WTC11 (cell line): ENCODE measurements at places on chromosomes 11 and 22. TPM values are rescaled to one million over a fixed set of nuclear protein-coding genes. Genes with fewer than 3 reads are reported as not detected.

- H3K4me3 ChIP-seq: no peak overlapping the region
- DNase-seq: no peak
- no peak overlapping the region for H3K27ac ChIP-seq
- no peaks in the 10 kb centered on the region for H3K27me3 ChIP-seq
Measured at GRCh38 chr11:91969486-91969885, 255.1 kb upstream of the FAT3 start.

DNA sequence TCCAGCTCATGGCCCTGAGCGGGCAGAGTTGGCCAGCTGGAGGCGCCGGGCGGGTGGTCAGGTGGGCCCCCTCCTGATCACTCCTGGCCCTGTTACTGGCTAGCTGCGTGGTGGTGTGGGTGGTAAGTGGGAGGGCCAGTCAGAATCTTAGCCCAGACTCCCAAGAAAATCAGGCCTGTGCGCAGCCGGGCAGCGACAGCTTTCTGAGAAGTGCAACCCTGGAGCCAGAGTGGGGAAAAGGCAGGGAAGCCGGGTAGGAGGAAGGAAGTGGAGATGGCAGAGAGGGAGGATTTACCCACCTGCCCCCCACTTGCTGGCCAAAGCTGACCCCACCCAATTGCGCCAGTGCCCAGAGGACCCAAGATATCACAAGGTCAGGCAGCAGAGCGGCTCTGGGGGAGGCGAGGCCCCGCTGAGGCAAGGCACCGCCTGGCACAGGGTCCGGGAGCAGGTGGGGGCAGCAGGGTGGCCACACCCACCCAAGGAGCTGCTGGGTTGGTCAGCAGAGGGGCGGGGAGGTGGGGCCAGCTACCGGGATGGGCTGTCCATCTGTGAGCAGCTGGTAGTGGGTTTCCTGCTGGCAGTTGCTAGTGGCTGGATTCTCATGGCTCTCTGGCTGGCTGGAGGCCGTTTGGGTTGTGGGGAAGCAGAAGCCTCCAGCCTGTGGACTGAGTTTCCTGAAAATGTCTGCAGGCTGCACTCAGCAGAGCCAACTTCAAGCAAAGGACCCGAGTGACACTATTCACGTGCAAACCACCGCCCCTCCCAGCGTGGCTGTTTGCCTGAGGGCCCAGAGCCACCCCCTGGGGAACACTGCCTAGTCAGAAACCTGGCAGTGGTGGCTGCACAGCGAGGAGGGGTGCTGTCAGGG is 196.4 kb downstream of the IGLL1 start:
- H3K27me3 ChIP-seq: peaks cover 3% of the 10 kb centered on the region; the same call in 1 of the 2 replicates
- peak; percentile 63 for DNase-seq
- H3K36me3 ChIP-seq: no peaks in the 10 kb centered on the region
- H3K4me3 ChIP-seq: no peak overlapping the region
- no peak overlapping the region; the same call in 1 of the 2 replicates for H3K27ac ChIP-seq

RASSF10 gene
- total RNA-seq: 2.6 to 3.2 TPM (median 2.9 TPM) in 3 replicates

GRCh38 chr11:2831781-2832532 is 53.6 kb downstream of the CDKN1C start:
- no peak for DNase-seq
- H3K4me1 ChIP-seq: peaks cover 13% of the 10 kb centered on the region

CDC42BPG gene
- total RNA-seq: 14.9 to 21.6 TPM (median 17.3 TPM) in 3 replicates

DNA sequence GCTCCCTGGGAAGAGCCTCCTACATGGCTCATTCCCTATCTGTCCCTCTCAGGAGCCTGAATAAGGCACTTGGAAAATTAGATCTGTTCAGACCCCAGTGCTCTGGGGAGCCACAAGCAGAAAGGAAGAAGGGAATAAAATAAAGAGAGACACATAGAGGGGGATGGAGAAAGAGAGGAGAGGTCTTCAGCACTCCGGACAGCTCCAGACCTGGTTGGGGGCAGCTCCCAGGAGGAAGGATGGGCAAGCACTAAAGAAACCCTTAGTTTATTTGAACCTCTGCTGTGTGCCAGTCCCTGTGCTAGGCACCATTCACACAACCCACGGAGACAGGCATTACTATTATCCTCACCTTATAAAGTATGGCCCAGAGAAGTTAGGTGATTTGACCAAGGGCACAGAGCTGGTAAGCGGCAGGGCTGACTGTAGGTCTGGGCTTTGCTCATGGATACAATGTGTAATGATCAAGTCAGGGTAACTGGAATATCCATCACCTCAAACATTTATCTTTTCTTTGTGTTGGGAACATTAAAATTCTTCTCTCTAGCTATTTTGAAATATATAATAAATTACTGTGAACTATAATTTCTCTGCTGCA is 53.7 kb upstream of the LRRC32 start:
- no peak overlapping the region for H3K27ac ChIP-seq
- H3K4me3 ChIP-seq: no peak overlapping the region
- H3K4me1 ChIP-seq: peaks cover 5% of the 10 kb centered on the region
- no peaks in the 10 kb centered on the region for H3K36me3 ChIP-seq
- DNase-seq: peak; percentile 65

DNA sequence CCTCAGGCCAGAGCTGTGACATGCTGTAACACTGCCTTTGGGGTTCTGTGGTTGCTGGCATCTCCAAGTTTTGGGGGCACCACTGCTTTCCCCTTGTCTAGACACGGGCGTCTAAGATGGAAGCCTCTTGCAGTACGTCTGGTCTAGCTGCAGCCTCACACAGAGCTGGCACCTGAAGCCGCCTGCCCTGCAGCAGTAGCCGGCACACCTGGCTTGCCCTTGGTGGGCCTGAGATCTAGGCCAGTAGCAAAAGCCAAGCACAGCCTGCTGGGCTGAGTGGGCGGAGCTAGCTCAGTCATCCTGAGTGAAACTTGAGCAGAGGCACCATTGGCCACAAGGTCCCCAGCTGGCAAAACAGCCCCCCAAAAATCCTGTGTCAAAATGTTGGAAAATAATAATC is 154.2 kb downstream of the DLG2 start:
- DNase-seq: peak; percentile 70
- peaks cover 55% of the 10 kb centered on the region for H3K4me1 ChIP-seq
- no peaks in the 10 kb centered on the region for H3K27me3 ChIP-seq
- H3K27ac ChIP-seq: peak overlapping the region; percentile 67

DNA sequence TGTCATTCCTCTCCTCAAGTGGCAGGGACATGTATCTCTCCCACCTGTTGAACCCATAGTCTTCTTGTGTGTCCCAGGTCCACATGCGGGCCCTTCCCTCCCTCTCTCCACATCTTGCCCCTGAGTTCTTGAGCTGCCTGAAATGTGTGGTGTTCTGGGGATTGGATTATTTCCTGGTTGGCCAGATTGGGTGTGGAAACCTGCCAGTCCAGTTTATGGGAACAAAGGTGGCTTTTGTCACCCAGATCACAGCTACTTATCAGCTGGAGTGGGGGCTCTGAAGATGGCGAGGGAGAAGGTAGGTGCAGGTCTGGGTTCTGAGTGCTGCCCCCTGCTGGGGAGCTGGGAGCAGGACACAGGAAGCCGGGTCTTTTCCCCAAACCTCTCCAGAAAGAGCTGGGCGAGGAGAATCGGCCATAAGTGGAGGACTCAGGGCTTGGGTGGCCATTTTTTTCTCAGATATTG is 14.2 kb downstream of the DTX4 start:
- H3K4me3 ChIP-seq: no peak overlapping the region
- DNase-seq: peak; percentile 68
- peaks cover 24% of the 10 kb centered on the region for H3K36me3 ChIP-seq
- no peak overlapping the region for H3K27ac ChIP-seq
- H3K4me1 ChIP-seq: peaks cover 16% of the 10 kb centered on the region
- no peaks in the 10 kb centered on the region for H3K27me3 ChIP-seq

DNA sequence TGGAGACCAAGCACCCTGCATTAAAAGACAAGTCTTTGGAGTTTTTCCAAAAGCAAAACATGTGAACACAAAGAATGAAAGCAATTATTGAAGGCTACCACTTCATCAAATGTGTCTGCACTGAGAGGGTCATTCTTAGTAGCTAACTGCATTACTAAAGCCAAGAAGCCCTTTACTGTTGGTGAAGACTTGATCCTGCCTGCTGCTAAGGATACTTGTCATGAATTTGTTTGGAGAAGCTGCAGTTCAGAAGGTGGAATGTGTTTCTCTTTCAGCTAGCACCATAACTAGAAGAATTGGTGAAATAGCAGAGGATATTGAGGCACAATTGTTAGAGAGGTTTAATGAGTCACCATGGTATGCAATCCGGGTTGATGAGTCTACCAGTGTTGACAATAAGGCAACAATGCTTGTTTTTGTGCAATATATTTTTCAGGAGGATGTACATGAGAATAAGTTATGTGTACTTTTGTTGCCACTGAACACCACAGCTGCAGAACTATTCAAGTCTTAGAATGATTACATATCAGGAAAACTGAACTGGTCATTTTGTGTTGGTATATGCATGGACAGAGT is 457.3 kb upstream of the ISX start:
- no peak overlapping the region for H3K27ac ChIP-seq
- 0 out of 2 replicates have a peak, but pooled peaks cover 5% of the 10 kb centered on the region for H3K36me3 ChIP-seq
- H3K27me3 ChIP-seq: no peaks in the 10 kb centered on the region; the same call in 1 of the 2 replicates
- DNase-seq: no peak
- no peaks in the 10 kb centered on the region for H3K4me1 ChIP-seq

- no peak overlapping the region for H3K27ac ChIP-seq
- no peak for DNase-seq
- no peak overlapping the region for H3K4me3 ChIP-seq
- peaks cover 27% of the 10 kb centered on the region for H3K4me1 ChIP-seq
- H3K36me3 ChIP-seq: no peaks in the 10 kb centered on the region
- H3K27me3 ChIP-seq: peaks cover 48% of the 10 kb centered on the region
Measured at GRCh38 chr11:64648551-64648950, 57.5 kb downstream of the SLC22A12 start.

DNA sequence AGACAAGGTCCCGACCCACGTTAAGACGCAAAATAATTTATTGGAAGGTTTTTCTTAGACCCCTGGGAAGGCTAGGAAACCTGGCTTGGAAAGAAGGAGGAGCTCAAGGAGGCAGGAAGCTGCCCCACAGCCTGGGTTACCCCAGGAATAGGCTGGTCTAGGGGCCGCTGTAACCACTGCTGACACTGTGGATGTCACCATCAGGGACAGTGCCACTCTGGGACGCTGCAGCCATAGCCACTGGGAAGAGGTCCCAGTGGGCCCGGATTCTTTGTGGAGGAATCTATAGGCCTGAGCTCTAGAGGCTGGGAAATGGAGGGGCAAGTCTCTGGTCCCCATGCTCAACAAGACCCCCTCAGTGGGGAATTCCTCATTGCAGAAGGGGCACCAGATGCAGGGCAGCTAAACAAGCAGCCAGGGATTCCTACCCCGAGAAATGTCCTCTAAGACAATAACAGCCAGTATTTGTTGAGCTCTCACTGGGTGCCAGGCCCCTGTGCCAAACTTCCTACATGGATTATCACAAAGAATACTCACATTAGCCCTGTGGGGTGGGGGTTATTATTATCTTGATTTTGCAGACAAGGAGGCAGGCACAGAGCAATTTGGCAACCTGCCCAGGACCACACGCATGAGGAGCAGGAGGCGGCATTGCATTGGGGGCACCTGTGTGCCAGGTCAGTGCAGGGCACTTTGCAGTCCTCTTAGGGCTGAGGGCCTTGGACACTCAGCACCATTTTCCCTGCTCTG is 19.5 kb upstream of the CHKA start:
- 0 out of 2 replicates have a peak, but pooled peaks cover 4% of the 10 kb centered on the region for H3K4me1 ChIP-seq
- H3K27me3 ChIP-seq: no peaks in the 10 kb centered on the region
- peaks cover 6% of the 10 kb centered on the region; the same call in 1 of the 2 replicates for H3K36me3 ChIP-seq
- no peak overlapping the region for H3K4me3 ChIP-seq

DNA sequence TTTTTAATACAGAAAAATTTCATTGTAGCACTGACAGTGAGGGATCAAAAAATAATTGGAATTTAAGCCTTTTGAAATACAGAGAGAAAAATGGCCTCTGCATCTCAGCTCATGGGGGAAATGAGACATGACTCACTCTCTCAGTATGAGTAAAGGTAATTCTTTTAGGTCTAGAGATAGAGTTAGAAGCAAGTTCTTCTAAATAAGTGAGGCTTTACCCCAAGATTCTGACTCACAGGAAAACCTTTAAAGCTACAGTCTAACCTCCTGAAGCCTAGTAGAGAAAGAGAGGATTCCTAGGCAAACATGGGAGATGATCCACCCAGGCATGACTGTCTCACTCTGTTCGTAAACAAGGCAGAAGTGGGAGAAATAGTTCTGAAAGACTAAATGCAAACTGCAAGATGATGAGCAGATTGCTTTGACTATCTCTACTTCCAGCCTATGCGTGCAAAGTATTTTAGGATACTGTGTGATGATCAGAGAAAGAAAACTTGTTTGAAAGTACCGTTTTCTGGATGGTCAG is 1003.3 kb upstream of the CCDC90B start:
- H3K4me1 ChIP-seq: peaks cover 8% of the 10 kb centered on the region
- no peak overlapping the region for H3K4me3 ChIP-seq
- no peak for DNase-seq
- H3K27me3 ChIP-seq: no peaks in the 10 kb centered on the region

GRCh38 chr22:32910429-32910772 is 108.9 kb downstream of the TIMP3 start:
- DNase-seq: no peak
- no peak overlapping the region for H3K27ac ChIP-seq
- H3K36me3 ChIP-seq: peaks cover 3% of the 10 kb centered on the region
- no peak overlapping the region for H3K4me3 ChIP-seq

- no peak overlapping the region for H3K4me3 ChIP-seq
- no peaks in the 10 kb centered on the region for H3K36me3 ChIP-seq
- no peak overlapping the region for H3K27ac ChIP-seq
- DNase-seq: no peak
- peaks cover 28% of the 10 kb centered on the region for H3K4me1 ChIP-seq
Measured at GRCh38 chr11:126140926-126141280, 70.5 kb downstream of the RPUSD4 start.

DNAJB7 gene
- not detected in 3 replicates for total RNA-seq

- no peak overlapping the region; the same call in 1 of the 2 replicates for H3K4me3 ChIP-seq
- H3K27me3 ChIP-seq: peaks cover 50% of the 10 kb centered on the region
- no peak for DNase-seq
- no peak overlapping the region for H3K27ac ChIP-seq
- H3K4me1 ChIP-seq: peaks cover 13% of the 10 kb centered on the region
Measured at GRCh38 chr22:50674130-50674500, 1.5 kb downstream of the SHANK3 start.

NNMT gene
- 0.50 to 0.53 TPM in 2 of 3 replicates, not detected in the other for total RNA-seq

GRCh38 chr11:13233173-13233745 is 44.3 kb upstream of the BMAL1 start:
- H3K27ac ChIP-seq: no peak overlapping the region
- no peaks in the 10 kb centered on the region for H3K4me1 ChIP-seq
- H3K27me3 ChIP-seq: peaks cover 3% of the 10 kb centered on the region; the same call in 1 of the 2 replicates
- DNase-seq: no peak
- no peaks in the 10 kb centered on the region for H3K36me3 ChIP-seq

DNA sequence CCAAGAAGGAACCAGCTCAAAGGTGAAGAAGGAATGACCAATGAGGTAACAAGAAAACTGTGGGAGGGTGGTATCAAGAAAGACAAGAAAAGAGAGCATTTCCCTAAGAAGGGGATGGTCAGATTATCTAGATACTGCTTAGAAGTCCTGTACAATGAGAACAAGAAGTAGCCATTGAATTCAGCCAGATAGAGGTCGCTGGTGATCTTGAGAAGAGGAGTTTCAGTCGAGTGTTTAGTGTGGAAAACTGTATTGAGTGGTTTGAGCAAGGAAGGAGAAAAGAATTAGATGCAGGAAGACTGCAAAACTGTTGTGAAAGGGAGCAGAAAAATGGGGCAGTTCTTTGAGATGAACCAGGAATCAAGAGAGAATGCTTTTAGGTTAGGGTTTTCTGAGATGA is 74.6 kb upstream of the FAT3 start:
- DNase-seq: no peak
- H3K27me3 ChIP-seq: no peaks in the 10 kb centered on the region
- H3K4me1 ChIP-seq: peaks cover 27% of the 10 kb centered on the region
- no peak overlapping the region for H3K4me3 ChIP-seq
- H3K36me3 ChIP-seq: no peaks in the 10 kb centered on the region
